ENCODE measurements at places on chromosomes 11 and 22.

- no peak for DNase-seq
These were observed 27.1 kb downstream of the ADAMTS15 start for GRCh38 chr11:130475426-130476053.

DNA sequence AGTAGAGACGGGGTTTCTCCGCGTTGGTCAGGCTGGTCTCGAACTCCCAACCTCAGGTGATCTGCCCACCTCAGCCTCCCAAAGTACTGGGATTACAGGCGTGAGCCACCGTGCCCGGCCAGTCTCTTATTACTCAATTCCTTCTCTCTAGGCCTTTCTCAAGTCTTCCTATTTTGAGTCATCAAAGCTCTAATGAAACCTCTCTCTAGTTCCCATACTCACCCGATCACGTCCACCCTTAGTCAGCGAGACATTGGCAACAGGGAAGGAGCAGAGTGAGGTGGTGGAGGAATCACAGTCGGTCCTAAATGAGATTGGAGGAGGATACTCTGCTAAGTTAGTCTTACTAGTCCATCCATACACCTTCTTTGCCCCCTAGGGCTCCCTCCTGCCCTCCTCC is 5.0 kb downstream of the BSCL2 start:
- DNase-seq = no peak

GRCh38 chr22:17332109-17332800 is 37.0 kb upstream of the CECR2 start:
- DNase-seq = no peak

DNA sequence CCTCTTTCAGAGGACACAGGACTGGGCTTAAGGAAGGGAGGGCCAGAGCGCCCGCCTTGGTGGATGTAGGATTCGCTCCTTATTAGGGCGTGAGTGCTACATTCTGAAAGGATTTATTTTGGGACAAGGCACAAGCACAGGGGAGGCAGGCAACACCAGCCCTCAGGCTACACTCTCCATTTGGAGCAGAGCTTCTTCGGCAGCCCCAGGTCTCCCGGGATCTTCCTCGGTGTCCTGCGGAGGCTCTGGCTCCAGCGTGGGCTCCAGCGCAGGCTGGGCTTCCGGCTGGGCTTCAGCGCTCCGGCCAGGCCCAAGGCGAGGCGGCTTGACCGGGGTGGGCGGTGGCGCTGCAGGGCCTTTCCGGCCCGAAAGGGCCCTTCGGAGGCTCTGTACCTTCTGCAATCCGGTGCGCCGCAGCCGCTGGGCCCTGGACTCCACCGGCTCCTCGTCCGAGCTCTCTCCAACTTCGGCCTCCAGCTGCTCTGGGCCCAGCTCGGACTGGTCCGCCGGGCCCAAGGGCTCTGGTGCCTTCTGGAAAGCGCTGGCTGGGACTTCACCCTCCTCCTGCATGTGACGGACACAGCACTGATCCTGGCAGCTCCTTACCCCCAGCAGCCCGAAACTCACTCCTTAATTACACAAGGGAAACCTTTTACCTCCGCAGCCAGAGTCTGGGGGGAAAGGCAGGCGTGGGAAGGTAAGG is 1.1 kb downstream of the CAVIN3 start:
- DNase-seq = no peak

DNA sequence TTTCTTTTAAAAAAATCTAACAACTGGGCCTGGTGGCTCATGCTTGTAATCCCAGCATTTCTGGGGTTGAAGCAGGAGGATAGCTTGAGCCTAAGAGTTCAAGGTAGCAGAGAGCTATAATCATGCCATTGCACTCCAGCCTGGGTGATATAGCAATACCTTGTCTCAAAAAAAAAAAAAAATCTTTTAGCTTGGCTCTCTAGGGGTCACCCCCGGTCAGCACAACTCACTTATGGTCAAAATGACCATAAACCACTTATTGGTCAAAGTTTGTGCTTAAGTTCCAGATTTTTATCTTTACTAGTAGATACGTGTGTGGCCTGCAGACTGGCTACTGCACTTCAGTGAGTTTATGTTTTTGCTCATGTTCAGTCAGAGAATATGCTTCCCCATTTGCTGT is 6.3 kb upstream of the SPDYC start:
- no peak for DNase-seq

Data from stimulated activated CD8-positive, alpha-beta memory T cell treated with anti-CD3 and anti-CD28 coated beads, Interleukin-2, amount 100 ng/mL, for 1 hour (primary cell).